ENCODE measurements at places on chromosomes 3 and 15. TPM values are rescaled to one million over a fixed set of nuclear protein-coding genes. Genes with fewer than 3 reads are reported as not detected.

The CGNL1 gene
- not detected for total RNA-seq

The ALDH1L1 gene
- not detected for total RNA-seq

DNA sequence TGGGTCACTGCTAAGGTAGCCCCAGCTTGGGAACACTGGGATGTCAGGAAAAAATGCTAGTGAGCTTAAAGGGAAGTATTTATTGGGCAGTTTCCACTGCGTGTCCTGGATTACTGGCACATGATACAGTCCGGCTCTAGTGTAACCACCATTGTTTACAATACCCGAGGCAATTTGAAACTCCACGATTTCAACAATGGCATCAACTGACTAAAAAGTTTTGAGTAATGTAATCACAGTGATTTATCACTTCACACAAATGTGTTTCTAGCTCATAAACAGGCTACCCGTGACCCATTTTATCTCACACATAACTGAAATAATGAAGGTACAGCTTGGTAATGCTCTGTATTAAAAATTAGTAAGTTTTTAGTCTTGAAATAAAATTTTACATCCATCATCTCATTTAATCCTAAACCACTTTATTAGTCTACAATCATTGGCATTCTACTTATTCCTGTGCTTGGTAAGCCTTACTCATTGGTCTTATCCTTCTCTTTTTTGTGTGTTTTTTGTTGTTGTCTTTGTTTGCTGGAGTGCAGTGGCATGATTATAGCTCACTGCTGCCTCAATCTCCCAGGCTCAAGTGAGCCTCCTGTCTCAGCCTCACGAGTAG, 7.6 kb downstream of the ZMAT3 start:
- peaks cover 37% of the 10 kb centered on the region for H3K4me1 ChIP-seq
- H3K36me3 ChIP-seq, result peaks cover 40% of the 10 kb centered on the region
- no peak for DNase-seq
- no peak overlapping the region for H3K4me3 ChIP-seq
- H3K27me3 ChIP-seq, result no peaks in the 10 kb centered on the region

GRCh38 chr3:153215966-153216365, 53.9 kb downstream of the RAP2B start:
- no peak for DNase-seq
- H3K4me1 ChIP-seq, result peaks cover 49% of the 10 kb centered on the region
- H3K4me3 ChIP-seq, result no peak overlapping the region

DNA sequence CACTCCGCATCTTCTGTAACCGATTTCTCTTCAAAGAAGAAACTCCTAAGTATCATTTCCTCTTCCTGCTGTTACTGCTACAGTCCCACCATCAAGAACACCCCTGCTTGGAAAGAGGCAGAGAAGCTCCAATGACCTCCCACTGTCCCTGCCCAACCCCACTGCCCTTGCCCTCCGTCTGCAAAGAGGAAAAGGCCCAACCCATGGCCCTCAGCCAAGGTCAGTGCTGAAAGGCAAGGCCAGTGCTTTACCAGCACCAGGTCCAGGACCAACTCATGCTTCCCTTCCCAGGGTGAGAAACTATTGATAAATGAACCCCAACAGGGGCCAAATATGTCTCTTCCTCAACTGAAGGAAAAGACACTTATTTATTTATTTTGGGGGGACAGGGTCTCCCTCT, 22.5 kb downstream of the FAM240A start:
- DNase-seq, result no peak
- no peaks in the 10 kb centered on the region for H3K36me3 ChIP-seq
- no peak overlapping the region for H3K27ac ChIP-seq
- H3K4me1 ChIP-seq, result peaks cover 11% of the 10 kb centered on the region
- no peaks in the 10 kb centered on the region for H3K27me3 ChIP-seq
- no peak overlapping the region for H3K4me3 ChIP-seq

DNA sequence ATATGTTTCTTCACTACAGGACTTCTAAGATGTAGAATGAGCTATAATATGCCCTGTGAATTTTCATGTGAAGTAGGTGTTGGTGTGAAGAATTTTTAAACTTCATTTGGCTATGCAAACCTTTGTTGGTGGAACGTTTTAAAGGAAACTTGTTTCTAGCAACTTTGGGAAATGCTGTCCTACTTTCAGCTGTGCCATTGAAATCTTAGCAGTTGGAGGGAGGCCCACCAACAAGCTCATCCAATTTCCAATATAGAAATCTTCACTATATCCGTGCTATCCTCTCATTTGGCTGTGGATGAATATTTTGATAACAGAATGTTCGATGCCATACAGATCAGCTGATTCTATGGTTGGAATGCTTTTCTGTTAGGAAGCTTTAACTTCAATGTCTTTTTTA, 51.3 kb downstream of the GRM7 start:
- no peaks in the 10 kb centered on the region for H3K36me3 ChIP-seq
- H3K4me3 ChIP-seq, result no peak overlapping the region
- DNase-seq, result no peak
- no peak overlapping the region for H3K27ac ChIP-seq
- H3K27me3 ChIP-seq, result no peaks in the 10 kb centered on the region
- H3K4me1 ChIP-seq, result no peaks in the 10 kb centered on the region

- H3K36me3 ChIP-seq, result no peaks in the 10 kb centered on the region
- H3K27ac ChIP-seq, result no peak overlapping the region
- no peaks in the 10 kb centered on the region for H3K4me1 ChIP-seq
- peaks cover 8% of the 10 kb centered on the region for H3K27me3 ChIP-seq
- no peak overlapping the region for H3K4me3 ChIP-seq
These were observed 10.7 kb downstream of the GCNT3 start for GRCh38 chr15:59622289-59622688.
